ENCODE measurements at places on chromosomes 12 and 14.
A peak's percentile ranks its signal among the peaks of the same experiment; 100 is the strongest.

DNA sequence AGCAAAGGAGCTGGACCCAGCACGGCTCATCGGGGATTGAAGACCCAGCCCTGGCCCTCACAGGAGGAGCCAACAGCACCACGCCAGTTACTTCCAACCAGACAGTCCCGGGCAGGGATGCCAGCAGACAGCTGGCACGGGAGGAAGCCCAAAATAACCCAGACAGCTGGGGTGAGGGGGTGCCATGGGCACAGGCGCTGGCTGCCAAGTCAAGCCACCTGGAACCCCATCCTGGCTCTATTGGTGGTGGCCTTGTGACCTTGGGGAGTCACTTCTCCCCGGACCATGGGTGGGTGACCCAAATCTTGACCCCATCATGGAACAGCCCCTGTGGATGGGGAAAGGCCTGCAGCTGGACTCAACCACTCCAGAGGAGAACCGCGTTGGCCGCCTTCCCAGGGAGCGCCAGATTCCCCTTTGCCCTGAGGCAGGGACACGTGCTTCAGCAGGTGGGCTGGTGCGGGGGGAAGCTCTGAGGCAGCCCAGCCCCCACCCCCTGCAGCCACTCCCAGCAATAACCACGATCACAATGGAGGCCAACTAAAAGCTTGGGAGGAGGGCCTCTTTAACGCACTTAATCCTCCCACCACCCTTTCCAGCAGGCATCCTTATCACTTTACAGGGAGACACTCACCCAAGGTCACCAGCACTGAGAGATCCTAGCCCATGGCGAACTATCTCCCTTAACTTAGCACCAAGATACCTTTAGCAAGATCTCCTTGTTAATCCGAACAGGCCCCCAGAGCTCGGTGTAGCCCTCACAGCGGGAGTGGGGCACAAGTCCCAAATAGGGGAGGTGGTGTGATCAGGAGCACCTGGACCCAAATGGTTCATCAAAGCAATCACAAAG lies 4.7 kb upstream of the RHOF start:
- no peak for DNase-seq

GRCh38 chr12:130128790-130129735 lies 33.2 kb upstream of the FZD10 start:
- no peak for DNase-seq

- no peak for DNase-seq
These were observed 14.3 kb upstream of the FBXL14 start for GRCh38 chr12:1608713-1609119.

DNA sequence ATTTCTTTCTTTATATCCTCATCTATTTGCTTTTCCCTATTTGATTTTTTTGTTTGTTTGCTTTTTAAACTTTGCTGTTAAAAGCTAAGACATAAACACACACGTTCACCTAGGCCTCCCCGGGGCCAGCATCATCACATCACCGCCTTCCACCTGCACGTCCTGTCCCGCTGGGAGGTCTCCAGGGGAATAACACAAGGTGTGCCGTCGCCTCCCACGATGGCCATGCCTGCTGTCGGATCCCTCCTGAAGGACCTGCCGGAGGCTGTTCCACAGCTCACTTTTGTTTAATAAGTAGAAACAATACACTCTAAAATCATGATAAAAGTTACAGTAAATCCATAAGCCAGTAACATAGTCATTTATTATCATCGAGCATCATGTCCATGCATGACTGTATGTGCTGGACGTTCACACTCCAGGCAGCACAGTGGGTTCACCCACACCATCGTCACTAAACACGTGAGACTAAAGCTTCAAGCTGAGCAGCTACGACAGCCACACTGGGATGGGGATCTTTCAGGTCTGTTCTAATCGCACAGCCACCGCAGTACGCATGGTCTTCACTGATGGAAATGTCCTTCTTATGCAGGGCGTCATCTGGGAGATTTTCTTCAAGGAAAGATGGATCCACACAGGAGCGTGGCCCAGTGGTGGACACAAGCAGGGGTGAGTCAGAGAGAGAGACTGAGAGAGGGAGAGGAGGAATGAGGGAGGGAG lies 3.6 kb downstream of the RIMBP2 start:
- no peak for DNase-seq

- peak; percentile 86 for DNase-seq
These were observed 3.9 kb downstream of the KDM2B start for GRCh38 chr12:121576851-121577391.

GRCh38 chr14:56715938-56716337 lies 94.3 kb downstream of the OTX2 start:
- DNase-seq, result no peak
